ENCODE measurements at places on chromosomes 12 and 14.
A peak's percentile ranks its signal among the peaks of the same experiment; 100 is the strongest.

DNA sequence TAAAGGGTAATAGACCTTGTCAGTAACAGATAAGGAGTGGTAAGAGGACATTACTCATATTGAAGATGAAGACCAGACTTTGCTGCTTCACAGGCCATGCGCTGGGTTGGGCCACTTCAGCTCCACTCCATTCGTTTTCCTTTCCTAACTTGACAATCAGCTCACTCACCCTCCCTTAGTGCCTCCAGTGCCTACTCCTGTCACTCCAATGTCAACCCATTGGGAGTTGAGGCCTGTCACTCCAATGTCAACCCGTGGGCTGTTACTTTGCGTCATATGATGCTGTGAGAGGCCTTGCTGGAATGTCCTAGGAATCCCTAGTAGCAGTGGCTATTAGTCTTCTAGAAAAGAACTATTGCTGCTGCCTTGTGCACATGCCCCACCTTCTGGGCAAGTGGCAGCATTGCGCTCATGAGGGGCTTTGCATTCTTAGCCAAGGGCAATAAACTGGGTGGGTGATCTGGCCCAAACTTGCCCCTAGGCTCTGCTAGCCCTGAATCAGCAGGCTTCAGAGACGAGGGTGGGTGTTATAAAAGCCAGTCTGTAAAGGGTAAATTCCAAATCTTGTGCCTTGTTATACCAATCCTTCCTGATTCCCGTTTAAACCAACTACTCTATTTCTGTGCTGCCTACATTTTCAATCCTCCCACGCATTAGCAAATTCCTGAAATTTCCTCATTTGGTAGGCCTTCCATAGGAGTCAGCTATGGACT is 36.1 kb downstream of the BAZ2A start:
- DNase-seq: peak; percentile 40

GRCh38 chr12:132814232-132814631 is 14.4 kb downstream of the GOLGA3 start:
- DNase-seq: no peak

DNA sequence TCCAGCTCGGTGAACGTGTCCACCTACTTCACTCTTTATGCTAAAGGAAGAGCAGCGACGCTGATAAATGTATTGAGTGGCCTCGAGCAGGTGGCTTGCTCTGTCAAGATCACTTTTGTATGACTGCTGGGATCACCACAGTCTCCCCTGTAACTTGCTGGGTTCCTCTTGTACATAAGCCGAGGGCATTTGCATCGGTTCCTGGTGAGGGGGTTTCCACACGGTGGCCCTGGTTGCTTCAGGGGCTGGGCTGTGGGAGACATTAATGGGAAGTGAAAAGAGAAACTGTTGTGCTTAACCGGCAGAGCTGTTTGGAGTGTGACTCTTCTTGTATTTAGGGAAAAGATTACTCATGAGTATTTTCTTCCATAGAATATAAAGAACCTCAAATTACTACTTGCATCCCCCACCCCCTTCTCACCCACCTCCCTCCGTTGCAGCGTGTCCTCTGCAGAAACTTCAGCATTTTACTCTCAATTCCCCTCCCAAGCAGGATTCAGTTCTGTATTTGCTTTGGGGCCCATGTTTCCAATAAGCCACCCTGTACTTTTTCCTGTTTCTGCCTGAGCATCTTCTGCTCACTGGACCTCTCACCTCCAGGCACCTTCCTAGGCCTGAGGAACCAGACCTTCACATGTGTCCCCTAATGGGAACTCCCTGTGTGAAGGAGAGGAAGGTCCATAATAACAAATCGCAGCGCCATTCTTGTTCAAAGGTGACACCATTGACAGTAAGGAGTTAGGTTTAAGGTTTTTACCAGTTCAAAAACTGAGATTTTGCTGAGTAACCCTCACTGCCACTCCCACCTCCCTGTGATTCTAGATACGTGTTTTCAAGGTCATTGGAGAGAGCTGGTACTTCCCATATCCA is 187.0 kb downstream of the ETV6 start:
- no peak for DNase-seq

- DNase-seq: no peak
Measured at GRCh38 chr14:102140750-102141145, 1.1 kb downstream of the WDR20 start.

GRCh38 chr12:47721431-47721973 is 3.8 kb downstream of the ENDOU start:
- no peak for DNase-seq

GRCh38 chr12:8950221-8950527 is 729 bp upstream of the M6PR start:
- DNase-seq: no peak

DNA sequence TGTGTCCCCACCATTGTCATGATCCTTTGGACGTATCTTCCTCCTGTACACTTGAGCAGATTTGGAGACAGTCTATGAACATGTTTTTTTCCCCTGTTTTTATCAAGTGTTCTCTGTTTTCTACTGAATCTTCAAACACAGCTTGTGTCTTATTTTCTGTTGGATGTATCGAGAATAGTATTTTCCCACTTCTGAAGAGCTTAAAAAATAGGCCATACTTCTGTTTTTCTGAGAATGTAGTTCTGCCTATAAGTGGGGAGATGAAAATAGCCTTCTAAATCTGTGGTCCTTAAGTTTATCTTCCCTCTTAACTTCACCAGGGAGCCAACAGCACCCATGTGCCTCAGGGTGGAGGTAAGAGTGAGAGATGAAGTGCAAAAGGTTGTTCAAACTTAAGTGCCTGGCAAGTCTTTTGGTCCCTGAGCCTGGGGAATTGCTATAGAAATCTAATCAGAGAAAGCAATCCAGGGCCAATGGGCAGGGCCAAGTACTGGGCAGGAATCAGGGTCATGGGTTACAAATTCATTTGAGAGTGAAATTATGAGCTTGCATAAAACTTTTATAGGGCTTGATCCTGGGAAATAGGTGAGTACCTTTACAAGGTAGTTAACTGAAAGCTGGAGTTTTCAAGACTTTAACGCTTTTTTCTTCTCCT is 58.9 kb downstream of the ARF6 start:
- no peak for DNase-seq

DNA sequence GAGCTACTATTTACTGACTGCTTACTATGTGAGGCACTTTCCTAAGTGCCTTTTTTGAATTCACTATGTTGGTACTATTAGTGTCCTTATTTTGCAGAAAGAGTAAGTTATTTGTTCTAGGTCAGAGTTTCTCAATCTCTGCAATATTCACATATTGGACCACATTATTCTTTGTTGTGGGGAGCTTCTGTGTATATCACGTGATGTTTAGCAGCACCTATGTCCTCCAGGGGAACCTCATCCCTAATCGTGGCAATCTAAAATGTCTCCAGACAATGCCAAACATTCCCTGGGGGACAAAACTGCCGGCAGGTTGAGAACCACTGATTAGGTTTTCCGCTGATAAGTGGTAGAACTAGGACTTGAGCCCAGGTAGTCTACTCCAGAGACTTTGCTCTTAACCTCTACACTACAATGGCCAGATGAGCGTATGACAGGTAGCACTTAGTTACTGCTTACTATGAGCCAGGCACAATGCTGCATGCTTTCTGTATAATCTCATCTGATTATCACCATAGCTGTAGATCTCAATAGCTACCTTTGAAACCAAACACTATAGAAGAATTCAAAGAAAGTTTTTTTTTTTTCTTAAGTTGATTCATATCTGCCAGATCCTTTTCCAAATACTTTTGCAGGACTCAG is 38.9 kb downstream of the NELL2 start:
- DNase-seq: no peak

DNA sequence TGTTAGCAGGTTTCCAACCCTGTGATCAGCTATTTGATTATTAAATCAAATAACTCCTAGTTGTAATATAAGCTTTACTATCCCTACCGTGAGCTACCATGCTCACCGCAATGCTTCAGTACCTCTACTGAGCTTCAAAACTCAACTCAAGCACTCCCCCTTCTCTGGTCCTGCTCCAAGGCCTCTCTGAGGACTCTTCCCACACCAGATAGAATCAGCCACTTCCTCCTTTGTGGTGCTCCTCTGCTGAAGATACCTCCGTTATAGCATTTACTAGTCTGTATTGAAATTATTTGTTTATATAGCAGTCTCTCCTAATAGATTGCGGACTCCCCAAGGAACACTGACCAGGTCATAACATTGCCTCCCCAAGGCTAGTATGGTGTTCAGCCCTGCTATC is 17.5 kb downstream of the AREL1 start:
- DNase-seq: no peak

DNA sequence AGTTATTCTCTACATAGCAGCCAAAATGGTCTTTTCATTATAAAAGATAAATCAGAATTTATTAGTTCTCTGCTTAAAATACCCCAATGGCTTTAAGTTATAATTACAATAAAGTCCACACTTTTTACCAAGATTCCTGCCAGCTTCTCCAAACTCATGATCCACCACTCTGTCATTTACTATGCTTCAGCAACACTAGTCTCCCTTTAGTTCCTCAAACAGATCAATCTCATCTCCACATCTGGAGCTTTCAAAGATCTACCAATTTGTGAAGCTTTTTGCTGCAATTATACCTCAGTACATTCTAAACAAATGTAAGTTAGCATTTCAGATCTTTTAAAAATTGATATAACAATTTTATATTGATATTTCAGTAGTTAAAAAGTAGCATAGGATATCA is 24.9 kb downstream of the CATSPERB start:
- no peak for DNase-seq

- DNase-seq: no peak
Measured at GRCh38 chr14:88196925-88197324, 126.1 kb downstream of the KCNK10 start.

- no peak for DNase-seq
Measured at GRCh38 chr12:102376181-102376747, 104.1 kb downstream of the IGF1 start.

GRCh38 chr14:79161571-79161970 is 991.4 kb downstream of the NRXN3 start:
- DNase-seq: no peak

GRCh38 chr12:122868471-122869177 is 27.3 kb downstream of the VPS37B start:
- DNase-seq: no peak

DNA sequence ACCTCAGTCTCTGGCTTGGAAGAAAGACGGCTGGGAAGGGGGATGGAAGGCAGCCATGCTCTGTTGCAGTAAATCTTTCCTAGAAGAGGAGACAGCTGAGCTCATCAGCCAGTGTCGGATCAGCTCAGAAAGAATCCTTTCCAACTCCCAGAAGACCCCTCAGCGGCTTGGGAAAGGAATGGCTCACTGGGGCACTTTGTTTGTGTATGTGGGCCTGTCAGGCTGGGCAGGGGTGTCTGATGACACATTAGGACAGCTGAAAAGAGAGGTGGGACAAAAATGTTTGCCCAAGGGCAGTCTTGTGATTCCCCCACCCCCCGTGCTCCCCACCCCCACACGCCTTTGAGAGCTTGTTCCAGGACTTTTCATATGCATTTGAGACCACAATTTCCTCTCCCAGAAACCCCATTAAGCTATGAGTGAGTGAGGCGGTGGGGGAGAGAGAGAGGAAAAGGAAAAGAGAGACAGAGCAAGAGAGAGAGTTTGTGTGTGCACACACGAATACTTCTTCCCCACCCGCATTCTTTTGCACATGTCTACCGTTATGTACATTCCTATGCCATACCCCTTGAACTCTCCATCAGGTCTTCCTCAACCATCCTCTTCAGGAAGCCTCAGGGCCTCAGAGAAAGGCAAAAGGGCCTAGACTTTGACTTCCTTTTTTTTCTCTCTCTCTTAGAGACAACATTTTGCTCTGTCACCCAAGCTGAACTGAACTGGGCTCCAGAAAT is 198.9 kb downstream of the ZFP36L1 start:
- peak; percentile 87 for DNase-seq

DNA sequence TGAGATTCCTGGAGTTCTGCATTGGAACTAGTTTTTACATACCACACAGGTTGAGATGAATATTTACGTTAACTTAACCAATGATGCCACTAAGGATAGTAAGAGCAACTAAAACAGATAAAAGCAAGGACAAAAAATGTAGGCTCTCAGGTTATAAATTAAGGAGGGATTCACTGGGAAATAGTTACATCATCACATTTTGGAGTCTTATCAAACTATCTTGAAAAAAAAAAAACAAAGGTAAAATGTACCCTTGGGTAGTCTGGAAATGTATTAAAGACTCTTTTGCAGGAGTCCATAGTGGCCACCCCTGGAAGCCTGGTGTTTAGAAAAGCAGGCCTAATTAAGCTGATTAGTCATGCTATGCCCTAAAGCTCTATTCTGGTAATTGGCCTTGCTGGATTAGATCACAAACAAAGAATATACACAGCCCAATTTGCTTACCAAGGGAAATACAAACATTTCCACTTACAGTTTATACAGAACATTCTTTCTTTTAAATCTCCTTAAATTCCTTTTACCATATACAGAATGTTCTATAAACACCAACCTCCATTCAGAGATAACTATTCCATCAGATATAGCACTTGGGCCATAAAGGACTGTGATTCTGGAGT is 39.3 kb downstream of the SLC25A47 start:
- DNase-seq: no peak

GRCh38 chr14:50578433-50578832 is 18.5 kb downstream of the ATL1 start:
- DNase-seq: no peak

DNA sequence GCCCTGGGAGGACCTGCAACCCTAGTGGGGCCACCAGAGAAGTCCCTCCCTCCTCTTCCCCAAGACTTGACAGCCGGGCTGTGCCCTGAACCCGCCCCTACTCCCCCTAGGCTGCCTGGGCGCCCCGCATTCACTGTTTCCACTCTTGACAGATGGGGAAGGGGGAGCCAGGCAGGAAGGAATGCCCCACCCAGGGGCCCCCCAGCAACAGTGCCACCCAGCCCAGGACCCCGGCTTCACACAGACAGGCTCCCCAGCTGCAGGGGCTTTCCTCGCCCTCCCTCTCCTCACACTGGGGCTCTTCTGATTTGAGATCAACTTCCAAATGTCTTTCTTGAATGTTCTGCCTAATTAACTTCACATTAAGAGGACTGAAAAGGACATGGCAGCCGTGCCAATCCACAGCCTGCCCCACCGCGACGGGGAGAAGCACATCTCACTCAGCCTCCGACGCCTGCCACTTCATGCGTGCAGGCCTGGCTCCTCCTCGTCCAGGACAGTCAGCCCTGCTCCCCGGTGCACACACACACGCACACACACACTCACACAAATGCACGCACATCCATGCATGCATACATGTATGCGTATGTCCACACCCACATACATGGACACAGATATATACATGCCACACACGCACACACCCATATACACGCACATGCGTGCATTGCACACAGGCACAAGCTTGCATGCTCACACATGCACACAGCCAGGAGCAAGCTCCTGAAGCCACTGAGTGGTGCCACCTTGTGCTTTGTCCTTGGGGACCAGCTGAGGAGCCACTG is 19.6 kb upstream of the C14orf180 start:
- DNase-seq: no peak

DNA sequence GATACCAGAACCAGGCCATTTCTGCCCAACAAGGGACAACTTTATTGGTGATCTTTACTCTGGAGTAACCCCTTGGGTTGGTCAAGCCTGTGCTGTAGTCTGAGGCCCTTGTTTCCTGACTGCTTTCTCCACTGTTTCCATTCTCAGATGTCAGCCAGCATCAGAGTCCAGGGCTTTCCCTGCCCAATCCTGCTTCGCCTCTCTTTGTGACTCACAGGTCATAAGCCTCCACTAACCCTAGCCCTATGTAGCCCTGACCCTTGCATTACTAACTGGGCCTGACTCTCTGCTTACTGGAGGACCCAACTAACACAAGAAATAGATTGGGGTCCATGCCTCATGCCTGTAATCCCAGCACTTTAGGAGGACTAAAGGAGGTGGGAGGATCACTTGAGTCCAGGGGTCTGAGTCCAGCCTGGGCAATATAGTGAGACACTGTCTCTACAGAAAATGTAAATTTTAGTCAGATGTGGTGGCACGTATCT is 8.6 kb upstream of the SNRNP35 start:
- no peak for DNase-seq
